ENCODE measurements at places on chromosomes 5 and 9.

GRCh38 chr5:138918686-138919085 lies 43.6 kb upstream of the LRRTM2 start:
- DNase-seq: no peak

GRCh38 chr9:92820964-92821363 lies 56.3 kb upstream of the BICD2 start:
- no peak for DNase-seq

DNA sequence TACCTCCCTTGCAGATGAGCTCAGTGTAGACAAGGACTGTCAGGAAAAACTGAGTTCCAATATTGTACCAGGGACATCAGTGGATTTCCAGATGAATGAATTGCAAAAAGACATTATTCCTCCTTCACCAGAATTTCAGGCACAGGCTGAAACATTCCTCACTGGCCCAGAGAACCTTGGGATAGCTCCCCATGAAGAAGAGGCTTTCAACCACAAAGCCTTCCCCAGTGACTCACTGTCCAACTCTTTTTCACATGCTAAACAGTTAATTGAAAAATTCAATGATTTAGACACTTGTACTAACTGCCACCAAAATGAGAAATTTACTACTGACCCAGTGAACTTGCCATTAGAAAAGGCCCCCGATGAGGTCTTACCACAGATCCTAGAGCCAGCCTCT lies 144.5 kb downstream of the UNC13B start:
- no peak for DNase-seq

DNA sequence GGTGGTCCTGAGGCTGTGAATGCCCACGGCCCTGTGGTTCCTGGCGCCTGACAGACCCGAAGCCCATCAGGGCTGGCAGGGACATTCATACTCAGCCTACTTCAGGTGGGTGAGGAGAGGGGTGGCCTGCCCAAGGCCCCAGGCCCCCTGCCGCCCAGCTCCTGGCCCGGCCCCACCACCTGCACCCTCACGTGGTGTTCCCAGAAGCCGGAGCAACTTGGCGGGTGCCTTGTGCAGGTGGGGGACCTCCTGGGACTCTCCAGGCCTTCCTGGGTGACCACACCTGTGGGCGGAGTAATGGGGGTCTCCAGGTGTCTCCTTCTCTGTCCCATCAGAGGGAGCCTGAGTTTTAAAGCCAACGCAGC lies 36.8 kb upstream of the UBAC1 start:
- DNase-seq: no peak

GRCh38 chr5:33679791-33680190 lies 212.0 kb downstream of the ADAMTS12 start:
- no peak for DNase-seq

- DNase-seq: no peak
These were observed 240.3 kb downstream of the FANCC start for GRCh38 chr9:95077053-95077765.

DNA sequence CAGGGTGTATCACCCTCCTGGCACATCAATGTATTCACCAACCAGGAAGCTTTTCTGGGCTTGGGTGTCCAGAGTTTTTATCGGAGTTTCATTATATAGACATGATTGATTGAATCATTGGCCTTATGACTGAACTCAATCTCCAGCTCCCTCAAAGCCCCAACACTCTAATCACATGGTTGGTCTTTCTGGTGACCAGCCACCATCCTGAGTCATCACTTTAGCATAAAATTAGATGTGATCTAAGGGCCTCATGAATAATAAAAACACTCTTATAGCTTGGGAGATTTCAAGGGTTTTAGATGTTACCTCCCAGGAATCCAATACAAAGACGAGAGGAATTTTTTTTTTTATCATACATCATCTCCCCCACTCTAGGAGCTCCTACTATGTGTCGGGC lies 7.7 kb upstream of the PBX3 start:
- no peak for DNase-seq

- peak; percentile 13 for DNase-seq
These were observed 1622.5 kb downstream of the MAT2B start for GRCh38 chr5:165127941-165128340.

DNA sequence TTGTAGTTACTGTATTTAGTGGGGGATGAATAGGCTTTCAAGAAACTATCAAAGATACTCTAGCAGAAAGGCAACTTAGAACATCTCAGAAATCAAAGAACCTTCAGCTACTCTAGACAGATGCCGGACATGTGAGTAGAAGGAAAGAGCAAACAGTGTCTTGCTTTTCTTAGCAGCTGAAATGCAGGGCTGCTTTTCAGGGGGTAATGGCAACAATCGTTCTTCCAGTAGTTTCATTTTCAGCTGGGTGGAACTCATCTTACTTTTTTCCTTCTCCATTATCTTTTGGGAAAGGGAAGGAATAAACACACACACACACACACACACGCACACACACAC lies 281.6 kb downstream of the CRB2 start:
- no peak for DNase-seq

GRCh38 chr5:116772806-116773205 lies 198.2 kb upstream of the SEMA6A start:
- no peak for DNase-seq

GRCh38 chr5:111119856-111120255 lies 27.7 kb downstream of the WDR36 start:
- DNase-seq: no peak

DNA sequence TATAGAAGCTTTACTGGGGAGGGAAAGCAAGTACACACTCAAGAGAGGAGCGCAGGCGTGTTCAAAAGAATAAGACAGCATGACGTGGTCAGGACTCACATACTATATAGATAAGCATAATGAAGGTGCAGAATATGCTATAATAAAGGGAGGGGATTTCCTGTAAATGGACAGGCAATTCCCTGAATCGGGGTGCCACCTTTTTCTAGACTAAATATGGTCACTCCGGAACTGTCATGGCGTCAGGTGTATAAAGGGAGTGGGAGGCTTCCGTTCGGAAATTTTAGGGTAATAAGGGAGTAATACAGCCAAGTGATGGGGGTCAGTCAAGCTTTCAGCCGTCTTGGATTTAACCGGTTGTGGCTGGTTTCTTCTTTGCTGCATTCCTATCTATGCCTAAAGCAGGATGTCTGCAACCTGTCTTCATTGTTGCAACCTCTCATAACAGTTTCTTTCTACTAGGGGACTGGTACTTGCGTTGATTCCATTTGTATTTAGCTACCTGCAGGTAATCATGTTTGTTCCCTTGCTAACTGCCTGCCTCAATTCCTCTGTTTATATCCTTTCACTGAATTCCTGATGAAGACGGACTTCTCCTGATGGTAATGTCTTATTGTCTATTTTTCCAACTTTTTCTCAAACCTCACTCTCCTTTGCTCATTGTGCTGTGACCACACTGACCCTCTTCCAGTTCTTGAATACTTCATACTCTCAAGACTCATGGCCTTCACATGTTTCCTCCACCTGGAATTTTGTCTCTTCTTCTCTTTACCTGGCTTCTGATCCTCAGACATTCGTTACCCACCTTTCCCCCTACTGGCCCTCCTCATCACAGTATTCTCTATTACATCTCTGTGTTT lies 48.9 kb downstream of the PRR16 start:
- no peak for DNase-seq

GRCh38 chr5:172028167-172028566 lies 21.7 kb upstream of the FBXW11 start:
- DNase-seq: no peak

GRCh38 chr5:167673942-167674341 lies 617.5 kb upstream of the WWC1 start:
- no peak for DNase-seq

- peak; percentile 88 for DNase-seq
These were observed 21.9 kb upstream of the TNFSF15 start for GRCh38 chr9:114827641-114828302.

GRCh38 chr9:88076286-88077070 lies 61.8 kb downstream of the SPATA31C2 start:
- peak; percentile 49 for DNase-seq

DNA sequence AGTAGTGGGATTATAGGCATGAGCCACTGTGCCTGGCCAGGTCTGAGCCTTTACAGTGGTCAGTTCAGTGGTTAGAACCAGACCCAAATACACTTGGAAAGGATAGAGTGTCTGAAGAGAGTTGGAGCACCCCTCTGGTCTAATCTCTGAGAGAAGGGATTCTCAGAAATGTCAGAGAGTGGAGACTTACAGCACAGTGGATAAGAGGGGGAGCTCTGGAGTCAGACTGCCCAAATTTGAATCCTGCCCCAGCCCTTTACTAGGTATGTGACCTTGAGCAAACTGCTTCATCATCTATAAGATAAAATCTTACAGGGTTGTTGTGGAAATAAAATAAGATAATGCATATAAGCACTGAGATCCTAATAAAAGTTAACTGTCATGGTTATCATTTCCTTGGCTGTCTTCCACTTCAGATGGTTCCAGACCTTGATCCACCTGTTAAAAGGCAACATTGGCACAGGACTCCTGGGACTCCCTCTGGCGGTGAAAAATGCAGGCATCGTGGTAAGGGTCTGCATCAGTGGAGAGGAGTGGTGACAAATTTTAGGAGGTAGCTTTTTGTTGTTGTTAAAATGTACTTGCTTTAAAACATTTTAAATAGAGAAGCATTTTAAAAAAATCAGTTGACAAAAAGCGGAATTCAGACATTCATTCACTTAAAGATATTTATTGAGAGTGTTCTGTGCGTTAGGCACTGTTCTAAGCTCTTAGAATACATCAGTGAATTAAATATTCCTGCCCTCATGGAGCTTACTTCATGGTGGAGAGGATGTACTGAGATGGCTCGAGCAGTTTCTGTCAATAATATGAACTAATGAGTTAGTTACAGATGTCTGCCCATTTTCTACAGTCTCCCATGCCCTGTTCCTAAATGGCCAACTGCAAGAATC lies 16.0 kb downstream of the SLC36A1 start:
- DNase-seq: no peak

- no peak for DNase-seq
These were observed 33.4 kb downstream of the GRIA1 start for GRCh38 chr5:153523831-153524230.

- no peak for DNase-seq
These were observed 1.1 kb downstream of the CRB2 start for GRCh38 chr9:123356851-123357742.

- DNase-seq: no peak
These were observed 6.0 kb downstream of the POLR3G start for GRCh38 chr5:90480699-90481098.

DNA sequence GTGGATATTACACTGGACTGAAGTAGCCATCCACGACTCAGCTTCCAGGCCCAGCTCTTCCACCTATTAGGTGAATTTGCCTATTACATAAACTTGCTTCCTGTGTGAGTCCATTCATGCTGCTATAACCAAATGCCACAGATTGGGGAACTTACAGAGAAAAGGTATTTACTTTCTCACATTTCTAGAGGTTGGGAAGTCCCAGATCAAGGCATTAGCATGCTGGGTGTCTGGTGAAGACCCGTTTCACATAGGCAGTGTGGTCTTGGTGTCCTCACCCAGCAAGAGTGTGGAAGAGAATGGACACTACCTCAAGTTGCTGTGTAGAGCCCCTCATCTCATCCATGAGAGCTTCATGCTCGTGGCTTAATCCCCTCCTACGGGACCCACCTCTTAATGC lies 282.6 kb downstream of the IRX1 start:
- DNase-seq: no peak

DNA sequence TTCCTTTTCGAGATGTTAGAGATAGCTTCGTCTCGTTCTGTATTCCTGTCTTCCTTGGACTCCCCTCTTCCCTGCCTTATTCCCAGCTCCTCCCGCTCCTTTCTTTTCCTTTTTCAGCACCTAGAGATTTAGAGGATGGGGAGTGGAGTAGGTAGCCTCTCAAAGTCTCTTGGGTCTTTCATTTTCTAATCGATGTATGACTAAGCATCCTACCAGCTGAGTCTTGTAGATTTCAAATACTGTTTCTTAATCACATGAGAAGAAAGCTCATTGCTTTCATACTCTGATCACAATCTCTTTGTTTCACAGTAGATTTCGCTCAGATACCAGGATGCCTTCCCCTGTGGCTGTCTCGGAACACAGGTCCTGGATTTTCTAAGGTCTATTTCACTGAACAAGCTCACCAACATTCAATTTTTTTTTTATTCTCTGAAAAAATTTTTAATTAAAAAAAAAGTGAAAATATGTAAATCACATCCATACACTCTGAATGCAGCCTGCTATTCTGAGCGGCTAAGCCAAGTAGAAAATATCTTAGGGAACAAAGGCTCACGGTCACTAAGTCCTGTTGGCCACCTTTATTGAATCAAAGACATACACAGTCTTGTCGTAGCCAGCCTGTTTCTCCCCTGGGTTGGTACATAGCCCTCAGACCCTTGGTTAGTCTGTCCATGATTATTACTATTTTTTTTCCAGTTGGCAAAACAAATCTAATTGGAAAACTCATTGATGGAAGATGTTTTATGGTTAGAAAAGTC lies 413.8 kb downstream of the KDM4C start:
- no peak for DNase-seq

DNA sequence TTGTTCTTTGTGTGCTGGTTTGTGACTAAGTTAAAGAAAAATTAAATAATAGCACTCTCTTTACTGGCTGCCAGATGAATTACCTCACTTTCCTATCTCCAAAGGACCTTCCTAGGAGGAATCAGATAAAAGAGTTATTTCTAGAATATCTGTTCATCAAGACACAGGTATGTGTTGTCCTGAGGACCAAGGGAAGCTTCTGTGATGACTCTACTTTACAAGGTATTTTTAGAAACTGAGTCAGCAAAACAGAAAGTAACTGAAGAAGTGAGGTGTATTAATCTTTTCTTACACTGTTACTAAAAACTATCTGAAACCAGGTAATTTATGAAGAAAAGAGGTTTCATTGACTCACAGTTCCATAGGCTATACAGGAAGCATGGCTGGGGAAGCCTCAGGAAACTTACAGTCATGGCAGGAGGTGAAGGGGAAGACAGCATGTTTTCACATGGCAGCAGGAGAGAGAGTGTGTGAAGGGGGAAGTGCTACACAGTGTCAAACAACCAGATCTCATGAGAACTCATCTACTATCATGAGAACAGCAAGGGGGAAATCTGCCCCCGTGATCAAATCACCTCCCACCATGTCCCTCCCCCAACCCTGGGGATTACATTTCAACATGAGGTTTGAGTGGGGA lies 189.2 kb upstream of the DMAC1 start:
- no peak for DNase-seq

All from inflammatory macrophage (primary cell).